ENCODE measurements at places on chromosomes 13 and 19.

DNA sequence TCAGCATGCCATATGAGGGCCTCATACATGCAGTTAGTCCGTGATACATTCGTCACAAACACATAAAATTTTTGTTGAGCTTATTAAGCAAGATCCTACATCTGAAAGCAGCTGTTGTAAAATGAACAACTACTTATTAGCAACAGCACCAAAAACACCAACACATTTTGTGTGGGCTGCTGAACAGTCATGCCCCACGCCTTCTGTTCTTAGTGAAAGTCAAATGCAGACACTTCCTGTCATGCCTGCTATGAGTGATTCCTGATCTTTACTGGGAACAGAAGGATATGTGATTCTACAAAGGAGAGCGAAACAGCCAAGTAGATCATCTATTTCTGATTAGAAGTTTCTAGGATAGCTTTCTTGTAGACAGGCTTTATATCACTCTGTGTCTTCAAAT, 4.2 kb upstream of the B3GLCT start:
- ATAC-seq = no peak

DNA sequence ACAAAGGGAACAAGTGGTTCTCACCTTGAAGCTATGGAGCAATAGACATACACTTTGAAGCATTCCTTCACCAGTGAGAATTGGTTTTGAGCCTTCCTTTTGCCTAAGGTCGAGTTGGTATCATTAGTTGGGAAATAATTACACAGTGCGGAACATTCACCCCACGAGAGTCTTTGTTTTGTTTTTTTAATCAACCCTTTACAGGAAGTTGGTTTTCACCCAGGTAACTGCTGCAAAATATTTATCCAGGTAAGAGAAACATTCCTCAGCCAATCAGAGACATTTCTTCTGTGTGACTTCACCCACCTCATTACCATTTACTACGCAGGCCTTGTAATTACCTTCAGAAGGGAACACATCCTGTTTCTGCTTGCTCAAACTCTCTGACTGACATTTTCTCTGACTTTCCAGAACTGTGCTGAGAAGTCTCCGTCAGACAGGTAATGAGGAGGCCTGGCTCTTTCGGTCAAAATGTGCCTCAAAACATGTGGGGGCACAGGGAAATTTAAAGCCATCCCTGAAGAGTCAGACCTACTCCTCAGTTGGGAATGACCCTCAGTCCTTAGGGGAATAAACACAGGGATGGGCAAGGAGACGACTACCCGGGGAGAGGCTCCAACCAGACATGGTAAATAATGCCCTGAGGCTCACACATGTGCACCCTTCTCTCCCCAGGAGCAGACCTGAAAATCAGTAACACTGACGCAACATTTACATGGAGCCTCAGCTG, 22.7 kb upstream of the SERP2 start:
- no peak for ATAC-seq

DNA sequence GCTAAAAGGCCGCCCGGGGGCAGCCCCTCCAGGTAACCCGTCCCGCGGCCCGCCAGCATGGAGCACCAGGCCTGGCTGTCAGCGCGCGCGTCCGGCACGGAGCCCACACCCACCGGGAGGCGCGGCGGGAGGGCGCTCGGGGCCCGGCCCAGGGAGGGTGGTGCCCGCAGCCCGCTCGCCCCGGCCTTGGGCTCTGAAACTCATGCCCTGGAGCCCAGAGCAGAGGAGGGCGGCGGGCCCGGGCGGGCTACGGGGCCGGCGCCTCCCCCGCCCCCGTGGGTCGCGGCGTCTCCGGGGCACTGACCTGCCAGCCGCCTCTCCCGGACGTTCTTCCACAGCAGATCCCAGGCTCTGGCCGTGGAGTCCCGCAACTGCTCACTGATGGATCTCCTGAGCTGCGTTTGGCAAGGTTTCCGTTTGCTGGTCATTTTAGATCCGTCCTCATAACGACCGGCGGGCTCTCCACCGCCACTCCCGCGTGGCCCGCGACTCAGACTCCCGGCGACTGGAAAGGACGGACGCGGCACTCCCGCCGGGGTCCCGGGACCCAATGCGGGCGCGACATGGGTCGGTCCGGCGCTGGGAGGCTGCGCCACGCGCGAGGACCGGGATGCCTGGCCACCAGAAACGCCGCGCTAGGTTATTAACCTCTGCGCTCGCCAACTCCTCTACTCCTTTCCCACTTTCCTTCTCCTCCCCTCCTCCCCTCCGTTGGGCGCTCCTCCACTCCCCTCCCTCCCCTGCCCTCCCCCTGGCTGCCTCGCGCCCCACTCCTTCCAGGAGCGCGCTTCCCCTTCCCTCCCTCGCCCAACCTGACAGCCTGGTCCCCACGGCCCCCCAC, 64.7 kb upstream of the STARD13 start:
- ATAC-seq = peak; percentile 69

DNA sequence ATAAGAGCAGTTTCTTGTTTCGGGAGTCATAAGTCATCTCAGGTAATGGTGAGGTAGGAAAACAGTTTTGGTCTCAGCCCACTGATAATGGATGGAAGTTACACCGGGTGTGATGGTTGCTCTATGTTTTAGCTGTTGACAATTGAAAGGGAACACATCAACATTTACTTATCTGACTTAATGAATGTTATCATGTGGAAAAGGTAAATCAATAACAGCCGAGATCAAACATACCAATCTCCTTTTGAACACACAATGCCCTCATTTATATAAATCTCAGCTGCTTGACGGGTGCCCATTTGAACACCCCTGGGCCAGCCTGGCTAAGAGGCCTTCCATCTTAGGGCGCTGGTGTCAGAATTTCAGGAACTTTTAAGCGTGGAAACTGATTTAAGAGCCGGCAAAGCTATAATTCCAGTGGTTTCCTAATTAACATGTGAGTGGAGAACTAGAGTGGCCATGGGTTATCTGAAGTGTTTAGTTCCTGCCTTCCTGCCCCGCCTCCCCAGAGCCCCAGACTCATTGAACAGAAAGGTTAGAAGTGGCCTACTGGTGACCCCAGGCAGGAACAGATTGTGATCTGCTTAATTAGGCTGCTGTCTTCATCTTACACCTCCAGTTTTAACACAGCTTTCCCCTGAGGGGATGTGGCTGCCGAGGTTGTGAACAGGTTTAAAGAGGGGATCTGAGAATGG, 572.7 kb downstream of the FGF9 start:
- no peak for ATAC-seq

DNA sequence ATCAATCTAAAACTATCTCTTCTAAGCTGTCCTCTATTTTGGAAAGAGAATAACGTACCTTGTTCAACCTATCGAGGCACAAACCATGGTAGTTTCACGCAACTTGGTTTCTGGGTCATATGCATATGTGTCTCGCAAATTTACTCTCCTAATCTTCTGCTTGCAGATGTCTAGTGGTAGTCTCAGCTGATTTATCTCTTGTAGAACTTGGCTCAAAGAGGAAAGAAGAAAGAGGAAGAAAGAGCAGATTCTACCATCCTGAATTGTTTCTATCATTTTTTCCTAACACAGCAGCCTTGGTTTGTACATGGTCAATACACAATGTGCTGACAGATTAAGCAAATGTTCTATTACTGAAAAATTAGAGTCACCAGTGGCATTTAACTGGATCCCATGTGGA, 282.3 kb downstream of the SPRY2 start:
- no peak for ATAC-seq
